ENCODE measurements at places on chromosomes 11 and 22.

- no peak for DNase-seq
Observed at GRCh38 chr11:7262672-7263071, 11.0 kb downstream of the SYT9 start.

- peak; percentile 92 for DNase-seq
Observed at GRCh38 chr11:18384157-18384641, 10.2 kb upstream of the LDHA start.

GRCh38 chr11:103648670-103649400, 387.6 kb upstream of the DDI1 start:
- no peak for DNase-seq

DNA sequence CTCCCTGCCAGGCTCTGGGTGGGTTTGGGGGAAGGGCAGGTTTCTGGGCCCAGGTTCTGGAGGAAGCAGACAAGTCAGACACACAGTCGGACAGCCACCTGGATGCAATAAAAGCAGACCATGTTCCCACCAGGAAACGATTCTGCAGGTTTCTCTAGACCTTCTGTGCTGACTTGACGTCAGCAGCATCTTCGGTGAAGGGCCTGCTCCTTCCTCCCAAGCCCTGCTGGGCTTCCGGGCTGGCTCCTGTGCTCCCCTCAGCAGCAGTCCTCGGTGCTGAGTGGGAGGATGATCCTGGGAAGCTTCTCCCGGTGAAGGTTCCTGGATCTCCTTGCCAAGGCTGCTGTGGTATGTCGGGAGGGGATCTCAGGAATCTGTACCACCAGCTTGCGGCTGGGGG, 240.0 kb downstream of the GRIK4 start:
- DNase-seq = no peak

DNA sequence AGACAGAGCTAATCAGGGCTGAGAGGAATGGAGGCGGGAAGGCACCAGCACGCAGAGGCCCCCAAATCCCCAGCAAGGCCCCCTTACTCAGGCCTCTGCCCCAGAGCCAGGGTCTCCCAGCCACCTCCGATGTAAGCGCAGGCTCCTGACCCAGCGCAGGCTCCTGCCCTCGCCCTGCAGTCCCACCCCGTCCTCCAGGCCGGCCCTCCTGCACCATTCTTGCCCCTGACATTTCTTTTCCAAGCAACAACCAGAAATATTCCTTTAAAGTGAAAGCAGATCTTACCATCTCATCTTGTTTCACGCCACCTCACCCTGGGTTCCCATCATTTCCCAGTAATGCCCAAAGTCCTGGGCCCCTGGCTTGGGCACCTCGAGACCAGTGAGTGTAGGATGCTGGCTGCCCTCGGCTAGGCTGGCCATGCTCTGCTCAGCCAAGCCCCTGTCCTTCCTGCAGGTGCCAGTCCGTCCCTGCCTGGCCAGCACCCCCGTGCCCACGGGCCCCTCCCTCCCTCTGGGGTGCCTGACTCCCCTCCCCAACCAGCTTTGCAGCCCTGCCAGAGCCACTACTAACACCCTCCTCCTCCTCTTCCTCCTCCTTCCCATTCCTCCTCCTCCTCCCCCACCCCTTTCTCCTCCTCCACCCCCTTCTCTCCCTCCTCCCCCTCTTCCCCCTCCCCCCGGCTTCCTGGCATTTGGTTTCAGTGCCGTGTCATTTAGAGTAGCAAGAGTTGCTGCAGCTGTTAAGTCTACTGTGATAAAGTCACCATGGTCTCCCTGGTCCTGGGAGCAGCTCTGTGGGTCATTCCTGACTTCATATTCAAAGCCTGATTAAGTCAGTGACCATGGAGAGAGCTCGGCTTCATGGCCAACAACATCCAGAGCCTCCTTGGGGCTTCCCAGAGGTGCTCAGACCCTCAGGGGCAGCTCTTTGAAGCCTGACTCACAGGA, 78.7 kb downstream of the PIWIL3 start:
- no peak for DNase-seq

DNA sequence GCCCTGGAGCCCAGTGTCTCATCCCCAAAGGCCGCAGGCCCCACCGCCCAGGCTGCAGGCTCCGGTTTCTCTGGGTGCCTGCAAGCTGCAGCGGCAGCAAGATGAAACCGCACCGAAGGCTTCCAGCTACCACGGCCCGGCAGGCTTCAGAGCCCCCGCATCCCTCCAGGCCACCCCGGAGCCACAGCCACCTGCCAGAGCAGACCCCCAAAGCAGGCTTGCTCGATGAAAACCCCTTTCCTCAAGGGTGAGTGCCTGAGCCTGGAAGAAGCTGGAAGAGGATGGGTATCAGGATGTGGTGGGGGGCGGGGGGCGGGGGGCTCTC, 24.5 kb upstream of the GNB1L start:
- peak; percentile 33 for DNase-seq

- DNase-seq = no peak
Observed at GRCh38 chr22:26357813-26358212, 71.2 kb upstream of the ASPHD2 start.

DNA sequence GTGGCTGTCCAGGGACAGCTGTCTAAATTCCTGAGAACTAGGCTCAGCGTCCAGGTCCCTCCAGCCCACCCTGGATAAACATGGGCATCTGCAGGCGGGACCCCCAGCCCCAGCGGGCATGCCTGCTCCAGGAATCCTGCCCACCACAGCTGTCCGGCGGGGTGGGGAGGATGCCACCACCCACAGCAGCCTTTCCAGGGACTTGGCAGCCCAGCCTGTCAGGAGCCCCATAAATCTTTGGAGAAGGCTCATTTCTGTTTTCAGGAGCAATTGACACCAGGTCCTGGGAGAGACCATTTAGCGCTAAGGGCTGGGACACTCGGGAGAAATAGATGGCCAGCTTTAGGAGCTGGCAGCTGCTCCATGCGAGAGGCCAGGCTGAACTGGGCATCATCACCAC, 358.9 kb downstream of the CADM1 start:
- DNase-seq = no peak

GRCh38 chr11:46278387-46279125, 1.1 kb downstream of the CREB3L1 start:
- no peak for DNase-seq

- no peak for DNase-seq
Observed at GRCh38 chr11:71423181-71423790, 24.9 kb downstream of the DHCR7 start.

DNA sequence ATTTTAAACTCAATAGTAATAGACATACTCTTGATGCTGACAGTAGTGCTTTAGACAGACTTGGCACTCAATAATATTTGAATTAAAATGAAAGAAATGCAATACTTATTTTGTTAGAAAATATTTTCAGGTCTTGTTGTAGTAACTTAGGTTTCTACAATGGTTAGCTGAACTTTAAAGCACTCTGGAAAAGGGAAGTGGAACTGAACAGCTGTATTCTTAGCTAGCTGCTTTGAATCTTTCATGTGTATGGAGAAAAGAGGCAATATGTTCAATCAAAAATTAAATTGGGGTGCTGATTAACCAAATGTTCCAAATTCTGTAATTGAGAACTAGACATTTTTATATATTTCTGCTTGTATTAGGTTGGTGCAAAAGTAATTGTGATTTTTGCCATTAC, 517.9 kb upstream of the RAG2 start:
- DNase-seq = no peak

GRCh38 chr11:74185695-74186094, 14.6 kb downstream of the PPME1 start:
- no peak for DNase-seq

GRCh38 chr11:68843703-68844312, 2.1 kb upstream of the CPT1A start:
- DNase-seq = peak; percentile 95

GRCh38 chr11:104001561-104002056, 34.8 kb upstream of the DDI1 start:
- DNase-seq = no peak

DNA sequence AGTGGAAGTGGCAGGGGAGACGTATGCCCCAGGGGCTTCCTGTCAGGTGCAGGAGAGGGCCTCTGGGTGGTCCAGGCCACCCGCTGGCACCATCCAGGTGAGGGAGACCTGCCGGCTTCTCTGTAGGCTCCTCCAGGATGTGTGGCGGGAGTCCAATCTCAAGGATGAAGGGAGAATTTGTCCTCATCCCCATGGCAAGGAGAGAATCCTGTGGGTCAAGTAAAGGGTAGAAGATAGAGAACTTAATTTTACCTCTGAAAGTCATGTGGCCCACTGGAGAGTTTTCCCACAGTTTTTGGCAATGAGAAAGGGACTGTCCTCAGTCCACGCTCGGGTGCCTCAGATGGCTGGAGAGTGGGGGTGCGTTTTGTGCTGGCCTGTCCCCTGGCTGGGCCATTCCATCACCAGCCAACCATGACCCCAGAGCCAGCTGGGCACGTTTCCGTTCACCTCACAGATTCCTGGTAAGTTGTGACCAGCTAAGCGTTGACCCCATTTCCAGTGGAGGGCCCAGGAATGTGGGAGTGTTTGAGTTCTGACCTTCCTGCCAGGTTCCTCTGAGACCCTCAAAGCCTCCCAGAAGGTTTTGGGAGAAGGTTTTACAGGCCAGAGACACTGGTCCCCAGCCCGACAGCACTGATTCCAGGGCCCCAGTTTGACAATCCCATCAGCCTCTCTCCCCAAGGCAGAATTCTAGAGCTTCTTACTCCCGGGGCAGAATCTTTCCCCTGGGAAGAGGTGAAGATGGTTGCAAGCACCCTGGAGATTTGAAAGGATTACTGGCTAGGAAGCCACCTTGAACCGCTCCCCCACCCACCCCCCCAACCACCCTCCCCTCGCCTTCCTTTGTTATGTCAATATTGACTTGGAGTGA, 2.6 kb downstream of the OVOL1 start:
- no peak for DNase-seq

DNA sequence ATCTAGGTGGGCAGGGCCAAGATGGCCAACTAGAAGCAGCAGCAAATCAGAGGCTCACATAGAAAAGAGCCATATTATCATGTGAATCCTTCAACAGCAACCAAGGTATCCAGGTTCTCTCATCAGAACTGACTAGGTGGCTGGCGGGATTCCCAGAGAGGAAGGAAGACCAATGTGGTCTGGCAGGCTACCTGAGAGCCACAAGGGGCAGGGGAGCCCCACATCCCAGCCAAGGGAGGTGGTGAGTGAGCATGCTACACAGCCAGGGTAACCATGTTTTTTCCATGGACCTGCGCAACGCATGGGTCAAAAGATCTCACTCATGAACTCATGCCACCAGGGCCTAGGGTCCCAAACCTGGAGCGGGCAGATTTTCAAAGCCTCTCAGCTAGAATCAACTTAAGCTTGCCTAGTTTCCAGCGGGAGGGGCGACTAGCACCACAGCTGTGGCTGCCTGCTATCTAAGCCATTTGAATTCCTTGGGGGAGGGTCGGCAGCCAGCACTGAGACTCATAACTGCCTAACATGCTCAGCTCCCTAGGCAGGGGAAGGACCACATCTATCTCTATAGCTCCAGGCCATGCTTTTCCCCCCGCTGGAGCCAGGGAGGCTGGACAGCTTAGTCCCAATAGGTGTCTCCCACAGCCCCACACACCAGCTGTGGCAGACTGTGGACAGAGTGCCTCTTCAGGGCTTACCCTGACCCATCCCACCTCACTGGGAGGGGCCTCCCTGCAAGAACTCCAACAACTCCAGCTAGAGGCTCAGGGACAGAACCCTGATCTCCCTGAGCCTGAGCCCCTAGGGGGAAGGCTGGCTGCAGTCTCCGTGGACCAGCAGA, 28.7 kb upstream of the CASP12 start:
- DNase-seq = no peak

GRCh38 chr11:72208281-72208680, 8.3 kb upstream of the FOLR2 start:
- no peak for DNase-seq

DNA sequence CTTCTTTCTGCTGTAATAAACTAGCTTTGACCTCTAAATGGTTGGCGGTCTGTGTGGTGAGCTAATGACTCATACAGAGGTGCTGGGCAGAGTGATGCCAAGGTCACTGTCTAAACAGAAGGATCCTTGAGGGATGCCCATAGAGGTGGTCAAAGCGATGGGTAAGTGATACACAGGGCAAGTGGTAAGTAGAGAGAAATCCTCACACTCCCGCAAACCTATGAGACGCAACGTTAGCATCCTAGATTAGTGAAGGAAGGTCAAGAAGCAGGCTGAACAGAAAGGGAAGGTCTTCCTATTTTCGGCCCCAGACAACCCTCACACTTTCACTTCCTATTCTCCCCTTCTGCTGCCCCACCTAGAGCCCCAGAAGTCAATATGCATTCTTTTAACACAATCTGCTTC, 65.6 kb upstream of the SESN3 start:
- no peak for DNase-seq

All from left lobe of liver (tissue), 2 donors.